CD4-positive, alpha-beta T cell treated with Interleukin-4 for 1 hour (primary cell): ENCODE measurements at places on chromosomes 5 and 9.
A peak's percentile ranks its signal among the peaks of the same experiment; 100 is the strongest.

- DNase-seq = no peak
Measured at GRCh38 chr9:112700085-112700484, 17.8 kb downstream of the INIP start.

- DNase-seq = no peak
Measured at GRCh38 chr9:119458068-119458467, 88.8 kb upstream of the BRINP1 start.

GRCh38 chr9:130451509-130452388 is 7.0 kb downstream of the ASS1 start:
- no peak for DNase-seq

DNA sequence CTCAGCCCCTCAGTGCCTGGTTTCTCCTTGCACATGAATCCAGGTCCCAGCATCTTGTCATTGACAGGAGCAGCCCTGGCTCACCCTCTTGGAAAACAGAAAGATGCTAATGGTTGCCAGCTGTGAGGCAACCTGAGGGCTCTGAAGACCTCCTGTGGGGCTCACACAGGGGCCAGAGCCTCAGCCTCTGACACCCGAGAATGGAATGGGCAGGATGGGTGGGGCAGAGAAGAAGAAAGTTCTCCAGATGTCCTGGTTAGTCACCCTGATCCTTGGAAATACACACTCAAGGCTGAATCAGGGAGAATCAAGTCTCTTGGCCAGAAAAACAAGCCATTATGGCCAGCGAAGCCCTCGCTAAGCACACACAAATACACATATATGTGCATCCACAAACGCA is 32.3 kb upstream of the SPATA31E1 start:
- no peak for DNase-seq

DNA sequence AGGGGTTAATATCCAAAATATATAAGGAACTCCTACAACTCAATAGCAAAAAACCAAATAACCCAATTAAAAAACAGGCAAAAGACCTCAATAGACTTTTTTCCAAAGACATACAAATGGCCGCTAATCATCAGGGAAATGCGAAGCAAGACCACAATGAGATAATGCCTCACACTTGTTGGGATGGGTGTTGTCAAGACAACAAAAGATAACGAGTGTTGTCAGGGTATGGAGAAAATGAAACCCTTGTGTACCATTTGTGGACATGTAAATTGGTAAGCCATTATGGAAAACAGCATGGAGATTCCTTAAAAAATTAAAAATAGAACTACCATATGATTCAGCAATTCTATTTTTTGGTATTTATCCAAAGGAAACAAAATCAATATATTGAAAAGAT is 620.2 kb downstream of the ACTL7B start:
- DNase-seq = no peak

DNA sequence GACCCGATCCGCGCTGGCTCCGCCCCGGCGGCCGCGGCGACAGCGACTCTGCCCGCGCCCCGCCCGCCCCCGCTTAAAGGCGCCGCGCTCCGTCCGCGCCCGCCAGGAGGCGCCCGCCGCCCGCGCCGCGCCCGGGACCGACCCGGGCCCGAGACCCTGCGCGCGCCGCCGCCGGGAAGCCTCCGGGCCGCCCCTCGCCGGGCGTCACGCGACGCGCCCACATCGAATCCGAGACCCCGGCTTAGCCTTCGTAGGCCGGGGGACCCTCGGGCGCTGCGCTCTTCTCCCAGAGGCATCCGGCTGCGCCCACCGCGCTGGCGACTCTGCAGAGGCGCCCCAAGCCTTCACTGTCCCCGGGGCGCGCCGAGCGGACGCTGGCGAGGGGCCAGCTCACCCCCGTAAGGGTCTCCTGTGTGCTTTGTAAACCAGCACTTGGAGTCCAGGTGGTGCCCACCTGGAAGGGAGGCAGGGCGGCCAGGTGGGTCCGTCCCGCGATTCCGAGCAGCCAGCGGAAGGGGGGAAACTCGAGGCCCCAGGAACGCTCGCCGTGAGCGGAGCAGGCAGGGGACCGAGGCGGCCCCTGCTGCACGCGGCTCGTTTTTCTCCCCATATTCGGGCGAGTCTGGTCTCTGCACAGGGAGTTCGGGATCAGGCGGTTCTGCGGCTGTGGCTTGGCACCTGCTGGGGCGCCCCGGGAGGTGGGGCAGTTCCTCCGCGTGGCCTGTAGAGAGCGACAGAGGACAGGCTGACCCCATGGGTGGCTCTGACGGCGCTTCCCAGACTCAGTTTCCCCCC is 423 bp upstream of the ABCA2 start:
- DNase-seq = peak; percentile 72
